Globus pallidus (tissue), 1 donor: ENCODE measurements at places on chromosomes 7 and 10.

GRCh38 chr10:77939561-77940001, 13.0 kb upstream of the DLG5 start:
- no peak for DNase-seq

- no peak for DNase-seq
Measured at GRCh38 chr10:16612115-16612980, 90.7 kb upstream of the C1QL3 start.

DNA sequence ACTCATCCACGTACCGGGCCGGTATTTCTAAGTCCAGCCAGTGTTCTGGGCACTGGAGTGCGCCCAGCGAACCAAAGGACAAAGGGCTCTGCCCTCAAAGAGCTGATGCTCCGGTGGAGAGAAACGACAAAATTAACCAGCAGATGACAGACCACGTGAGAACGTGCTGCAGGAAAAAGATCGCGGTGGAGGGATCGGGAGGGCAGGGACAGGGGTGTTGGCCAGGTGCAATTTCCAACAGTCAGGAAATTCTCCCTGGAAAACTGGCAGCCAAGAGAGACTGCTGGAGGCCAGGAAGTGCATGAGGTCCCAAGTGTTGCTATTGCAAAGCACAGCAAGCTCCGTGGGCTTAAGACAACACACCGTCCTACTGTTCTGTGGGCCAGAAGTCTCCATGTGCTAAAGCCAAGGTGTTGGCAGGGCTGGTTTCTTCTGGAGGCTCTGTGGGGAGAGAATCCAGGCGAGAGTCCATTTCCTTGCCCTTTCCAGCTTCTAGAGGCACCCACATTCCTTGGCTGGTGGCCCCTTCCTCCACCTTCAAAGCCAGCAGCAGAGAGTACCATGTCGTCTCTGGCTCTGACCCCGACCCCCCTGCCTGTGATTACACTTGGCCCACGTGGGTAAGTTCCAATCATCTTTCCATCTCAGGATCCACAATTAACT, 21.3 kb upstream of the AMZ1 start:
- DNase-seq: no peak

- no peak for DNase-seq
Measured at GRCh38 chr7:132118641-132119040, 457.6 kb downstream of the PLXNA4 start.

DNA sequence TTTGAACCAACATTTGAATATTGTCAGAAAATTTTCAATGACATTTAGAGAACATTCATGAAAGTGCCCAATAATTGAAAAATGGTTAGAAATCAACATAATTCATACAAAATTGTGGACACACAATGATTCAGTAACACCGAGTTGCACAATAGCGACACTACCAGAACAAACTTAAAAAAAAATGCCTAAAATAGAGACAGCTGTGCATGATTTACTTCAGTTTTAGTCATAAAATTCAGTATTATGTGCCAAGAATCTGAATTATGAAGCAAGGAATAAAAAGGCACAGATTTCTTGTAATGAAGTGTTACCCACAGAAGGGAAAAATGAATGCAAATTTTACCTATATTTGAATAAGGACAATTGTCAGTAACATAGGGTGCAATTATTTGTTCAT, 396.0 kb downstream of the SEMA3D start:
- DNase-seq: no peak

- DNase-seq: no peak
Measured at GRCh38 chr10:5317547-5318107, 47.1 kb upstream of the UCN3 start.

GRCh38 chr10:125562737-125563136, 120.2 kb downstream of the TEX36 start:
- DNase-seq: no peak

GRCh38 chr7:42262964-42263363, 26.0 kb upstream of the GLI3 start:
- peak; percentile 21 for DNase-seq

- peak; percentile 41 for DNase-seq
Measured at GRCh38 chr7:149773446-149774236, at the start of gene ZNF467. ZNF467 (minus strand) TSS chr7:149773588; CDS start chr7:149771032, 2,556 bp downstream.

DNA sequence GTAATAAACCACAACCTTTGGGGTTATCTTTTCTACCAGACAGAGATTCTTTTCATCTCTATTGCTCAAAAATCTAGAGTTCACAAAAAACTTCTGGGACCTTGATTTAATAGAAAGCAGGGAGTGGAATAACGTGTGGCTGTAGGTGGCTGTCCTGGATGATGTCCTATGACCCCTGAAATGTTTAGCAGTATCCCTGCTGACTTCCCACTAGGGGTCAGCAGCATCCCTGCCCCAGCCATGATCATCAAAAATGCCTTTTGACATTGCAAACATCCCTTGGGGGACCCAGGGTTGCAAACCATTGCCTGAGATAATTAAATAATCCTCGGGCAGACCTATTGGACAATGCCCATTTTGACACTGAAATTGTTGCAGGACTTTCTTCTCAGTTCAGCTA, 177.1 kb downstream of the USP6NL start:
- no peak for DNase-seq

GRCh38 chr10:24097751-24098207, 111.2 kb upstream of the KIAA1217 start:
- no peak for DNase-seq

DNA sequence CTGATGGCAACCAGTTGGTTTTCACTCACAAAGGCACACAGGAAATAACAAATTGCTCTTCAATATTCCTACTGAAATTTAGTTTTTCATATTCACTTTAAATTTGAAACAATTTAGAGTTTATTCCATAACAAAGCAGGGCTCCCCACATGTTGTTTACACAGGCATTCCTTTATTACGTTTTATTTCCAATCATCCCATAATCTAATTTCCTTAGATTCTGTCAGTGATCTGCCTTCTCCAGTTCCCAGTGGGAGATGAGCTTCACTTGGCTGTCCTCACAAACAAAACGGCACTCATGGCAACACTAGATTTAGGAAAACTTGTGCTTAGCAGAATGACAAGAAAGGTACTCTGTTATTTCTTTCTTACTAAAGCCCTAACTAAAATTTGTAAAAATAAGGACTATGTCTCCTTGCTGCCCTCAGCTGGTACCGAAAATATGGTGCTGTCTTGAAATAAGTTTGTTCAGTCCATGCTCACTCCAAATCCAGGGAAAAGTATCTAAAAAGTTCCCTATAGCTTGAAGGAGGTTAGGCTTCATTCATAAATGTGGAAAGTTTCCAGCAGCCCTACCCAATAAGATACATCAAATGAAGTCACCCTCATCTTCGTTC, 23.0 kb downstream of the PHYH start:
- no peak for DNase-seq

DNA sequence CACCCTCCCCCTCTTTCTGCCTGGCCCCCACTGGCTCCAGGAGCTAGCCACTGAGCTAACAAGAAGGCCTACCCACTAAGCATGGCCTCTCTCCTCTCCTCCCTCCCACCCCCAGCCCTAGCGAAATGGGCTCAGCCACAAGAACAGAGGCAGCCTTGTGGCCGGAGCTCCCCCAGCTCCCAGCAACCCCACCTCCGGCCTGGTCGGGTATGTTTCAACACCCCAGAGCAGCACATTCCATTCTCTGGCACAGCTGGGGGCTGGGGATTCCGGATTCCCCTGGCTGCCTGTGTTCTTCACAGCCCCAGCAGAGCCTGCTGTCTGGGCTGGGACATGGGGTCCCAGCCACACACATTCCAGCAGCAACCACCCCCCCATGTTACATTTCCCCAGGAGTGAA, 9.0 kb downstream of the SFRP5 start:
- no peak for DNase-seq

GRCh38 chr7:105934572-105935185, 28.4 kb upstream of the CDHR3 start:
- DNase-seq: peak; percentile 26

GRCh38 chr10:84902553-84902952, 574.2 kb downstream of the CCSER2 start:
- no peak for DNase-seq

DNA sequence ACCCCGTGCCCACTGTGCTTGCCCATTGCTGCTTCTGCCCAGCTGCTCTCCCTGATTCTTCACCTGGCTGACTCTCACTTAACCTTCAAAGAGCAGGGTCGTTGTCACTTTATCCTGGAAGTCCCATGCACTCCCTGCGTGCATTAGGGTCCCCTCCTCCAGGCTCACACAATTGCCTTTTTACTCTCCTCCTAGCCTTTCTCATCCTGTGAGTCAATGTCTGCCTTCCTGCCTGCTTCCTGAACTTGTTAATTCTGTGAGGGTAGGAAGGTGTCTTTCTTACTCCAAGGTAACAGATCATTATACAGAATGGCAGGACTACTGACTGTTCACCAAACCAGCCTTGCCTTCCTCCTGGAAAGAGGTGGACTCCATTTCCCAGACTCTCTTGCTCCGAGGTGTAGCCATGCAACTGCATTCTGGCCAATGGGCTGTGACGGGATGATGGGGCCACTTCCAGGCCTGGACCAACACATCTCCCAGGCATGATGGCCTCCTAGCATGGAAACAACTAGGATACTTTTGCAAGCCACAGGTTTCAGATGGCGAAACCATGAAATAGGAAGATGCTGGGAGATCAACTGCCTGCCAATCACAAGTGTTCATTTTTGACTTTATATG, 54.7 kb downstream of the ARHGAP22 start:
- DNase-seq: no peak

- no peak for DNase-seq
Measured at GRCh38 chr7:158973440-158973839, 117.1 kb downstream of the DYNC2I1 start.

GRCh38 chr7:22667187-22667561, 59.8 kb upstream of the IL6 start:
- no peak for DNase-seq

DNA sequence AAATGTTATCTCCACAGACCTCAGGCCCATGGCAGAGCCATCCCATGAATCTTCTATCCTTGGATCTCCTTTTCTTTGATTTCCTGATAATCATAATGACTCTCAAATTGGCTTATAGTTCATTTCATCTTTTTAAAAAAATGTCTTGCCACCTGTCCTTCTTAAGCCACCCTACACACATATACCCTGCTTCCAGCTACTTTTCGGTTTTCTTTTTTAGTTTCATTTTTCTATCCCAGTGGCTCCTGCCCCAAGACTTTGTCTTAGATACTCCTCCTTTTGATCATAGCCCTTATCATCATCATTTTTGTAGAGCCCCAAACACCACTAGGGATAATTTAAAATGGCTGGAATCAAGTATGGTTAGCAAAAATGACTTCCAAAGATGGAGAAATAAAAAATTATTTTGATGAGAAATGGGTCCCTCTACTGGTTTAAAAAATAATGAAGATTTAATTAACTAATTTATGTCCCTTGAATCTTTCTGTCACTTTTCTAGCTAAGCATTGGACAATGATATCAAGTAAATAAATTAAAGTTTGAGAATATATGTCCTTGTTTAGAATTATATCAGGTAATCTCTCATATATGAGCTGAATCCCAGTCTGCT, 277.3 kb upstream of the SEMA3D start:
- DNase-seq: no peak

GRCh38 chr7:55034776-55035175, 16.0 kb downstream of the EGFR start:
- no peak for DNase-seq

DNA sequence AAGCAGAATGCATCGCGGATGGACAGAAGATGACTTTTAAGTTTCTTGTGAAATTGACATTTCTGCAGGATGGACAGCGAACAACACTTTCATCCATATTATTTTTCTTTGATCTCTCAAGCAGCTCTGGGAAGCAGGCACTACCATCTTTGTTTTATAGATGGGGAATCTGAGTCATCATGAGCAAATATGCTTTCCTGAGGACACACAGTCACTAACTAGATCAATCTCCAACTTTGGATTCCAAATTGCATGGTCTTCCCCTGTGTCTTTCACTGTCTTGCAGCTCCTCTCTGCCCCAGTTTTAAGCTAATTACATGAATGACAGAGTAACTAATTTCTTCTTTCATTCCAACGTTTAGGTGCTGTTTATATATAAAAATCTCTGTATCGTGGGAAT, 201.5 kb downstream of the ADAM12 start:
- no peak for DNase-seq

DNA sequence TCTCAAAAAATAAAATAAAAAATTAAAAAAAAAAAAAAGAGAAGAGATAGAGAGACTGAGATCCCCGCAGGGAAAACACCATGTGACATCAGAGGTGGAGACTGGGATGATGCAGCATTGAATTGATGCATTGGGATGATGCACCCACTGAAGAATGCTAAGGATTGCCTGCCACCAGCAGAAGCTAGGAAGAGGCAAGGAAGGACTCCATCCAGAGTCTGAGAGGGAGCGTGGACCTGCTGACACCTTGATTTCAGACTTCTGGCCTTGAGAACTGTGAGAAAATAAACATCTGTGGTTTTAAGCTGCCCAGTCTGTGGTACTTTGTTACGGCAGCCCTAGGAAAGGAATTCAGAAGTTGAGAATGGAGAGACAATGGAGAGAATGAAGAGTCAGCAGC, 89.8 kb upstream of the PRPS1L1 start:
- DNase-seq: no peak

GRCh38 chr7:127678947-127679346, 27.0 kb downstream of the SND1 start:
- DNase-seq: no peak

DNA sequence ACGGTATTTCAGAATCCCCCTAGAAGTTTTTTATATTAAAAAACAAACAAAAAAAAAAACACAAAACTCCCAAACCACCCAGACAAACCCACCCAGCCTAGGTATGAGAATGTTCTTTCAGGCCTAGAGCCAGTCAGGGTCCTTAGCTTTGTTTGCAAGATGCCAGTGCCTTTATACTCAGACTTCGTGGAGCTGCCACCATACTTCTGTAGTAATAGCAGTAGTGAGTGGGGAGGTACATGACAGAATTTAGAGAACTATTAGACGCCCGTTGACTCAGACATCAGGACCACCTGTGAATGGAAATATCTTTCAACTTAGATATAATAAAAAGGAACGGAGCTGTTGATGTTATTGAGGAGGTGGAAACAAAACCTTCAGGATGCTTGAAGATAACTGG, 138.2 kb upstream of the MKLN1 start:
- no peak for DNase-seq

DNA sequence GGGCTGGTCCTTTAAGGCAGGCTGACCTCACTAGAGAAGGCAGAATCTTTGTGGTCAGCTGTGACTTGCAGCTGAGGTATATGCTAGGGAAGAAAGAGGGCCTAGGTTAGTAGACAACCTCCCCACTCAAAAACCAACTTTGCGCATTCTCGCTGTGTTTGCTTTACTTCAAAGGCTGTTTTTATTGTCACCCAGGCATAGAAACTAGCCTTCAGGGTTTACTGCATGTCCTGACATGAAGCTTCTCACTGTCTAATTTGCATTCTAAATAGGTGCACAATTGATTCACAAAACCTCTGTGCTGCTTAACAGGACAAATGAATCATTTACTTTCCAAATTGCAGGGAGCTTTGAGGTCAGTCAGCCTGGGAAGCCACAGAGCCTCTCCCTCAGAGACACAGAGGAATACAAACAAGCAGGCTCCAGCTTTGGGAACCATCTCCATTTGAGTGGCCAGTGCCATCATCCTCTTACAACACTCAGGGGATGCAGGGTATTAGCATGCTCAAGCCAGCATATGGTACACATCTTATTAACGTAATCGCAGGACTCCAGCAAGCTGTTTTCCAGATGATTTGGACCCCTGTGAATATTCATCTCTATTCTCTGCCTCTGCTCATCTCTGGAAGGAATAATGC, 596.4 kb upstream of the GHITM start:
- DNase-seq: no peak

- no peak for DNase-seq
Measured at GRCh38 chr7:79828866-79829265, 305.8 kb upstream of the GNAI1 start.
